Osteoblast (primary cell): ENCODE measurements at places on chromosomes 2 and 18. TPM values are rescaled to one million over a fixed set of nuclear protein-coding genes. Genes with fewer than 3 reads are reported as not detected.

Gene ZSWIM2
- total RNA-seq, result 0.29 TPM in 1 of 2 replicates, not detected in the other

Gene FEV
- total RNA-seq, result not detected in 2 replicates

Gene COA5
- 17.4 and 21.2 TPM in 2 replicates for total RNA-seq

DNA sequence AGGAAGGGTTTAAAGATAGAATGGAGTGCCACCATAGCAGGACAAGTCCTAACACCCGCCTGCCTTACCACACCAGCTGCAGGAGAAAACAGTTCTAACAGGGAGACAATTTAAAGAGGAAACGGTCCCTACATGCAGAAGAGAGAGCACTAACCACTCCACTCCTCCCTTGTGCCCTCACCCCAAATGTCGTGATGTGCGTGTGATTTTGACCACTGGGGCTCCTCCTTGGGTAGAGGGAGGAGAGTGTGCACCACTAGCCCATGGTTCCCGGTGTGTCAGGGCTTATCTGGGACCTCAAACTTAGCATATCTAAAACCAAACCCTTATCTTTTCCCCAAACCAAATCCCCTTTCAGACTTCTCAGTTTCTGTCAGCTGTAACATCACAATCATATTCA, 105.5 kb upstream of the CCDC68 start:
- DNase-seq, result no peak

DNA sequence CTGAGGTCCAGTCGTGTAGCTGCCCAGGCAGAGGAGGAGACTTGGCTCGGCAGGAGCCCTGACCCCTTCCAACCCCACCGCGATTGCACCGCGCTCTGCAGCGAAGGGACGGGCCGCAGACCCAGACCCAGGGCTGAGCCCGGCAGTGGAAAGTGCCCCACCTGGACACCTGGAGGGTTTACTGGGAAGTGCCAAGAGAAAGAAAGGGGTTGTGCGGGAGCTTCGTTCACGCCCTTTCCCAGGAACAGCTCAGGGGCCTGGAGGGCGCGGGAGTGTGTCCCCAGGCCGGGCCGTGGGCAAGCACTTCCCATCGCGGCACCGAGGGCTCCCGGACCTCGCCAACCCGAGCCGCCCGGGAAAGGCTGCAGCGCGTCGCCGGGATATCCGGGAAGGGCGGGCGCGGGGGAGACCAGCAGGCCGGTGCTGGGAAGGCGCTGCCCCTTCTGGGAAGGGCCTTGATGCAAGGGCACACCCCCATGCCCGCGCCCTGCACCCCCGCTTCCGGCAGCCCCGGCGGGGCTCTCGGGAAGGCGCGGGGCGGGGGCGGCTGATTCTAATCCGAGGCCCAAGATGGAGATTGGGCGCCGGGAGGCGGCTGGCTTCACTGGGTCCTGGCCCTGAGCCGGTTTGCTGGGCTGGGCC, 36.1 kb upstream of the MRPL33 start:
- DNase-seq, result peak; percentile 95

- DNase-seq, result no peak
Measured at GRCh38 chr2:107801498-107801897, 25.2 kb upstream of the RGPD4 start.

DNA sequence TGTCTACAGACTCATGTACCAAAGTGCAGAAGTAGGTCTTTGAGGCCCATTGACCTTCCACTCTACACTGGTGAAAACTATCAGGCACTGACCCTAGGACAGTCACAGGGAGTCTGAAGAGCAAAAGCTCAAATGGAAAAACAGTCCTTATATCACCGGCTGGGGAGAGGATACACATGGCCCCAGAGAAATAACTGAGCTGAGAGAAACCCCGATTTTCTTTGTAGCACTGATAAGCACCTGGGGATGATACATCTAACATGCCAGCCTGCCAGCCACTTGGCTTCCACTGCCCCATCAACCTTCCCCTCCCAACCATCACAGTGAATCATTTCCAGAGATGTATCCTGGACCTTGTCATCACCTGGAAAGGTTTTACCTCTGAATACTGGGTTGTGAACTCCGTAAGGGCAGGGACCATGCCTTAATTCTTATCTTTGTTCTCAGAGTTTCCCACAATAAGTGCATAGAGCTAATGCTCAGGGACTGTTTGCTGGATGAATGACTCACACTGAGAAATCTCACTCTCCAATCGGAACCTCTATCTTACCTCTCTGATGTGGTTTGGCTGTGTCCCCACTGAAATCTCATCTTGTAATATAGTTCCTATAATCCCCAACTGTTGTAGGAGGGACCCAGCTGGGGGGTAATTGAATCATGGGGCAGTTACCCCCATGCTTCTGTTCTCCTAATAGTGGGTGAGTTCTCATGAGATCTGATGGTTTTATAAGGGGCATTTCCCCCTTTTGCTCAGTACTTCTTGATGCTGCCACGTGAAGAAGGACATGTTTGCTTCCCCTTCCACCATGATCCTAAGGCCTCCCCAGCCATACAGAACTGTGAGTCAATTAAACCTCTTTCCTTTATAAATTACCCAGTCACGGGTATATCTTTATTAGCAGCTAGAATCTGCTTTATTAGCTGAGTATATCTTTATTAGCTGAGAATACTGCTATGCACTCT, 37.1 kb downstream of the EVA1A start:
- DNase-seq, result peak; percentile 37

DNA sequence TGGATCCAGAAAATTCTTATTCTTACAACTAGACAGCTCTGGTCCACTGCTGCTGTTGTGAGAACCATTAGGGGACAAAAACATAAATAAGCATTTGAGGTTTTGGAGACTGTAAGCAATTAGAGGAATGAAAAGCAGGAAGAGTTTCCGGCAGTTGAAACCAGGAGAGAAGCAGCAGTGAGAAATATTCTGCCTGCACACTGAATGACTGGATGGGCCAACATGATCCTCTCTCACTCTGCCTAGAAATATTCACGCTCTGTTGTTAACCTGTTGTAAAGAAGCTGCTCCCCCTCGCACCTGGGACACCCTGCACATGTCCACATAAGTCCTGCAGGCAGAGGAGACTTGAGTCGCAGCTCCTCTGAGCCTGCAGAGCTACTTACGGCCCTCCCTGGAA, 60.4 kb upstream of the RNF152 start:
- DNase-seq, result no peak

GRCh38 chr2:177460973-177461585, 68.5 kb downstream of the AGPS start:
- DNase-seq, result no peak

DNA sequence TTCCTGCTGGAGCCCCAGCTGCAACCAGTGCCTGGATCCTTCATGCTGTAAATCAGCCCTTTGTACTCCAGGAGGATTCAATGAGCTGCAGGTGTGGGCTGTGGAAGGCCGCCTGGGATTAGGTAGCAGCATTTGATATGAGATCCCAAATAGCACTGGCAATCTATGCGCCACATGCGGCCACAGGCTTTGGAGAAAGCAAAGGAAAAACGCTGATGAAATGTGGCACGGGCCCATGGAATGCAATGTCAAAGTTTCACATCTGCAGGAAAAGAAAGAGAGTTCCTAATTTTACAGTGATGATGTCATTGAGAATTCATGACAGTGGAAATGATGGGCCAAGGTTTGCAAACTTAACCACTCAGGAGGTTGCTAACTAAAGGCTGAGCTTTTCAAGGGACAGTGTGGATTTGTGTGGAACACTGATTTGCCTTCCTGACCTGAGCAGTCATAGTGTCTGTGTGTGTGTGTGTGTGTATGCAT, 216.4 kb upstream of the OSR1 start:
- DNase-seq, result peak; percentile 86

DNA sequence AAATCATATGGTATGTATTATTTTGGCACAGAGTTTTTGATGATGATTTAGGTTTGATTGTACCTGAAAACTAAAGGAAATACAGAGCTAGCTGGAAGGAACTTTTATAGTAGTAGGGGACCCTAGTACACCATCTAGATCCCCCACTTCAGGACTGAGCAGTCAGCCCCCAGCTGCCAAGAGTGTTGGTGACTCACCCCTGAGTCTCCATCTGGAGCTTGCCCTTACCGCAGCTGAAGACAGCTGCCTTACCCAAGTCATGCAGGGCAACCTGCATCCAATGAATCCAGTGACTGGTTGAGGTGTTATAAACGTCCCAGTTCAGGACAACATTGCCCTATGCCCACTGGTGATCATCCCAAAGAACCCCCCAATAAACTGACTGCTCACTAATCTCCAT, 15.3 kb downstream of the PMS1 start:
- no peak for DNase-seq

DNA sequence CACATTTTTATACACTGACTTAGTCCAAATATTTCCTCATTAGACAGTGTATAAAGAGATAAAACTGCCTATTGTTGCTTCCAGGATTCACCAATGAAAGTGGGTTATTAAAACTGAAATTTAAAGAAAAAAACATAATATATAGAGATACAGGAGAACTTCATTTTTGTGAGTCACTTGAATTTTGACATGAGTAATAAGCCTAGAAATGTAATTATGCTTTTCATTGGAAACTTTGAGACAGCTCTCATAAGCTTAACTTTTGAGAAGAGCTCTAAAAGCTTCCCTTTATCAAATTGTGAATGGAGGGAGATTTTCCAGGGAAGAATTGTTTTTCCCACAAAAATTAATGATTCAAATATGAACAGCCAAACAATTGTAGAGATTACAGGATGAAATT, 14.1 kb downstream of the DYNC2LI1 start:
- no peak for DNase-seq

Gene REG3G
- not detected in 2 replicates for total RNA-seq

DNA sequence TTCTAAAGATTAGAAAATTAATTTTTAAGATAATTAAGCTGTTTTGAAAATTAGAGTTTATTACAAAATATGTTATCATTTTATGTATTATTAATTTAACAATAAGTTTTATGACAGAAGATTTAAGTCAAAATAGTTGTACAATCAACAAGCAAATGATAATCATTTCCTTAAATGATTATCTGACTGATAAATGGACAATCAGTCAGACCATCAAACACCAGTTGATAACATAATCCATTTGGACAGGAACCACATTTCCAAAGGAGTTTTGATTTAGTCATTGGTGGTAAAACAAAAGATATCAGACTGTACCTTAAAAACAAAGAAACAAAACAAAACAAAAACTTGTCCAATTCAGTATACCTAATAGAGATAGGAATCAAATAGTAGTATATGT, 1.9 kb downstream of the TFPI start:
- no peak for DNase-seq

- DNase-seq, result no peak
Measured at GRCh38 chr2:36381993-36382392, 26.4 kb downstream of the CRIM1 start.

Gene EML6
- total RNA-seq, result 0.29 and 1.1 TPM in 2 replicates

- peak; percentile 80 for DNase-seq
Measured at GRCh38 chr2:239735131-239735828, 289.9 kb downstream of the NDUFA10 start.
